Germinal center (tissue), 1 donor: ENCODE measurements at places on chromosomes 2 and 18.

DNA sequence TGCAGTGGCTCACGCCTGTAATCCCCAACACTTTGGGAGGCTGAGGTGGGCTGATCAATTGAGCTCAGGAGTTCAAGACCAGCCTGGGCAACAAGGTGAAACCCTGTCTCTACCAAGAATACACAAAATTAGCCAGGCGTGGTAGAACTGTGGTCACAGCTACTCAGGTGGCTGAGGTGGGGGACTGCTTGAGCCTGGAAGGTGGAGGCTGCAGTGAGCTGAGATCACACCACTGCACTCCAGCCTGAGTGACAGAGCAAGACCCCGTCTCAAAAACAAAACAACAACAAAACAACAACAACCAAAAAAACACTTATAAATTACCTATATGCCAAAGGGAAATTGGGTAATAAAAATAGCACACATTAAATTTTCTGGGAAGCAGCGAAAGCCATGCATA lies 141.6 kb downstream of the HDAC4 start:
- DNase-seq, result no peak

DNA sequence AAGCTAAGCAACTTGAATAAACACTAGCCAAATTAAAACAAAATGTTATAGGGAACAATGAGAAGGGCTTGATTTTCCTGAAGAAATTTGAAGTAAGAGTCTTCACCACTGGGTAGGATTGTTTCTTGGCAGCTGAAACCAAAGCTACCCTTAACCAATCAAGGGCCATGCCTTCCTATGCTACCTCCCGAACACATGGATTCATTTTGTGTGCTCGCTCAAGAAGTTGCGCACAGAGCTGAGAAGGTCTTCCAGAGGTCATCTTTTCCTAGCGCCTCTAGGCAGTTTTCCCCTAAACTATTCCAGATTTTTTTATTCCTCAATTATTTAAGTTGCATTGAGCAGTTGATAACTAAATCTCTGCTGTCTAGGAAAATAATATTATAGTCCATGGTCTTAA lies 264.6 kb downstream of the RBM43 start:
- no peak for DNase-seq

DNA sequence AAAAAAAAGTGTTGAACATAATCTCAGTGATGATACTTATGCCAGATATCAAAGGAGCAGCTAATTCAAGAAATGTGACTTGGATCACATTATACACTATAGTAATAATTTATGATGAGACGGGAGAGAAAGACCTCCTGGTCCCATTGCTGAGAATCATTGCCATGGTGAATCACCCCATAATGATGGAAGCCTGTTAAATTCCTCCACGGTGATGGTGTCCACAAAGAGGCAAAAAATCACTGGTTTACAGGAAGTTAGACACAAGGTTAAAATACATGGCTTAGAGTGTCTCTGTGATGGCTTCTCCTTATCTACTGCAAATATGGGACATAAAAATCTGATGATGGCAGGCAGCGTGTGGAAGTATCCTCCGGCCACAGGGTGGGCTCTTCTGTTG lies 210.0 kb downstream of the CDH2 start:
- no peak for DNase-seq

DNA sequence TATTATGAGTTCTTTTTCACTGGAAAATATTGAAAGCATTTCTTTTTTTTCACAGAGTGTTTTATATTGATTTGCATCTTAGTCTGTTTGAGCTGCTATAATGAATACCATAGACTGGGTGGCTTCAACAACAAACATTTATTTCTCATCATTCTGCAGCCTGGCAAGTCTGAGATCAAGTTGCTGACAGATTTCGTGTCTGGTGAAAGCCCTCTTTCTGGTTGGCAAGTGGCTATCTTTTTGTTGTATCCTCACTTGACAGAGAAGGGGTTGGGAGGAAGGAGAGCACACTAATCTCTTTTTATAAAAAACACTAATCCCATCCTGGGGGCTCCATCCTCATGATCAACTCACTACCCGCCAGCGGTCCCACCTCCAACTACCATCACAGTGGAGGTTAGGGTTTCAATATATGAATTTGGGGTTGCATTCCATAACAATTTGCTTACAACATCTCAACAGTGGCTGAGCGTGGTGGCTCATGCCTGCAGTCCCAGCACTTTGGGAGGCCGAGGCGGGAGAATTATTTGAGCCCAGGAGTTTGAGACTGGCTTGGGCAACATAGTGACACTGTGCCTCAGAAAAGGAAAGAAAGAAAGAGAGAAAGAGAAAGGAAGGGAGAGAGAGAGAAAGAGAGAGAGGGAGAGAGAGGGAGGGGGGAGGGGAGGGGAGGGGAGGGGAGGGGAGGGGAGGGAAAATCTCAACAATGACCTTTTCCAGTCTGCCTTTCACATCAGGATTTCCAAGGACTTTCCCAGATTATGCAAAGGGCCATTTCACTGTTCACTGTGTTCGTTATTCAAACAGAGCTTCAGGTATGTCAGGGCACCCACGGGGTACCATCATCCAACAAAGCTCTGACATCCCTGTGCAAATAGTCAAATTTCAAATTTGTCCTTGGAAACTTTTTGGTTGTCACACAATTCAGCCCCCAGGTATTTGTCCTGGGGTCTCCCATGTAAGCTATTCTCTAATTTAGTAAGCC lies 111.1 kb downstream of the AP1S3 start:
- DNase-seq, result no peak
